ENCODE measurements at places on chromosomes 2 and 18.

DNA sequence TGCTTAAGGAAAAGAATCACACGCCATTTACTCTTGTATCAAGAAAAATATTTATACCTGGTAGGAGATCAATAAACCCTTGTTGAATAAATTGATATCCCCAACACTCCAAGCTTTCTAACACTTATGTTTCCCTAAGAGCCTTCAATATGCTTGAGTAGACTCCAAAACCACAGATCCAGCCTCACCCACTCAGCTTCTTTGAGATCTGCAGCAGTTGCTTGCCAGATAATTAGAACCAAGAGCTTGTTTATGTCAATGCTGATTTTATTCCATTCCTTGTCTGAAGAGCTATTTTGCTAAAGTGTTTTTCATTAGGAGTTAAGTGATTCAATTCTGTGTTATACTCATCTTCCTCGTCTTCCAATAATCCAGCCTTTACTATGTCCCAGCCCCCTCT, 26.3 kb upstream of the CRIM1 start:
- DNase-seq, result no peak

DNA sequence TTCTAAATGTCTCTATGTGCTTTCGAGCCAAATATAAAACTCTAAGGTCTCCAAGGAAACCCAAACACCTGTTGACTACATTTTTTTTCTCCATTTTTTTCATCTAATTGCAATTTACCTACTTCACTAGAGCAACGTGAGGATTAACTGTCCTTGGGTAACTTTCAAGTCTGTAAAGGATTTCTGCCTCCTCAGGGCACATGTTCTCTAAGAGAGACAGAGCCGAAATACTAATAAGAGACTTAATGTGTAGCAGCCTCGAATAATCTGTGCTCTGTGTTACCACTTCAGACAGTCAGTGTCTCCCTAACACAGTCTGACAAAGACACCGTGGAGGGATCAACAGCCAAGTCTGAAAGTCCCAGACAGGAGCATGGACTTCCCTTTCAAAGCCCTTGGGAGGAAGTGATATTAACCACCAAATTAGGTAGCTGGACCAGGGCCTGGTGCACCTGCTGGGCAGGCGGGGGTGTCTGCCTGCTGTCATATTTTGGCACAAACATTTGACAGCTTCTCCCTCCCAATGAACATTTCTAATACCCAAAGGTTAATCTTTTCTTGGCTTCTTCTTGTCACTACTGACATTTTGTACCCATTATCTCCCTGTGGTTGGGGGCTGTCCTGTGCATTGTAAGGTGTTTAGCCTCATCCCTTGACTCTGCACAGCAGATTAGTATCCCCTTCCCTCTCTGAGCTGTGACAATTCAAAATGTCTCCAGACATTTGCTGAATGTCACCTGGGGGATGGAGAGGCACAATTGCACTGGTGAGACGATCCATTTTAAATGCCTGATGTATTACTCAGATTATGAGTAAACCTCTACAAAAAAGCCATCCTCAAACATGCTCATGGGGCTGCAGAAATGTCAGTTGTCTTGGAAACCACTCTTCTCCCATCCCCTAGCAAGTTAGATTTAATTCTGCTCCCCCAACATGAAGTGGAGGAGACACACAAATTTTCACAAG, 45.7 kb upstream of the LYPD1 start:
- no peak for DNase-seq

- DNase-seq, result no peak
These were observed 17.8 kb upstream of the SULT1C2 start for GRCh38 chr2:108270768-108271506.

DNA sequence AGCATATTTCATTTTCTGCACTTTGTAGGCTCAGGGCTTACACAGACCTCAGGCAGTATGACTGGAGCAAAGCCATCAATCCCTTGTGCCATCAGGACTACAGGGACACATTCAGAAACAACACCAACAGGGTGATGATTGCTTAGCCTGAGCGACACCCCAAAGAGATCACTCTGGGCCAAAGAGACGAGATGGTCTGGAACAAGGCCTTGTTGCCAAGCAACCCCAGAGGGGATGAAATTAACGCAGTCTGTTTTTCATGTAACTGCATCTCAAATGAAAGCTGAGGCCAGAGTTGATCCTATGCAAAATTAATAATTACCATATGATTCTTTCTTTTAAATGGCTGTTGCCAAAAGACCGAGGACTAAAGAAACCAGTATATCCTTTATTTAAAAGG, 20.2 kb upstream of the B3GNT2 start:
- DNase-seq, result no peak

DNA sequence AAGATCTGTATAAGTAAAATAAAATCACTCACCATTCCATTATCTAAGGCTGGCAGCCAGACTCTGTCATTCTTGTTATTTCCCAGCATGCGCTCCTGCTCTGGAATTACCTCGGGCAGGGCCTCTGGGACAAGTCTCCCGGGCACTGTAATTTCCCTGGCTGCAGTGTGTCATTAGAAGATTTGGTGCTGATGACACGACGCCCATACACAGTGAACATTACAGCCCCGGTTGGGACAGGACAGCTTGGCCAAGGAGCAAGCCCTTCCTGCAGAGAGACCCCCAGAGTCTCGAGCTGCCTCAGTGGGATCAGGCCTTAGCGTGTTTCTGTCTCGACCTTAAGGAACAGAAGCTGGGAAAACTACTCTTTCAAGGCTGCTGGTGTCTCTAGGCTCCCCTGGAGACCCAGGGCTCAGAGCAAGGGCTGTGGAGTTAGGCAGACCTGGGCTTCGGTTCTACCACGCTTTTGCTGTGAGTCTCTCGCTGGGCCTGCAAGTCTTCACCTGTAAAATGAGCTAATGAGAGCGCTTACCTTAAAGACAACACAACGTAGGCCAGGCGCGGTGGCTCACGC, 39.7 kb downstream of the SMAD7 start:
- no peak for DNase-seq

DNA sequence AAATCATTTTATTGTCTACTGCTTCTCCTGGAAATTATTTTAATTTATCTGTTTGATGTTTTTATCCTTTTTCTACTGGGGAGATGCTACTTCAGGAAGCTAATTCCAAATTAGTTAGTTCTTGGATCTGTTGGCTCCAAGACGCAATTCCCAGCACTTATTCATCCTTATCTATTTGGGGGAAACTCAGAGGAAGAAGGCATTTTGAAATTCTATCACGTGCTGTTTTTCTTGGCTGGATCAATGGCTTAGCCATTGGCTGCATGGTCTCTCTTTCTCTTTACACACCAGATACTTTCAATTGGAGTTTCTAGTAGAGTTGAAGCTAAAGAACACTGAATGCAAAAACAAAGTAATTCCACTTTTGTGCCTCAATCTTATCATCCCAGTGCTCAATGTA, 98.3 kb downstream of the RAPGEF4 start:
- no peak for DNase-seq

GRCh38 chr18:63051928-63052327, 267.6 kb downstream of the BCL2 start:
- DNase-seq, result no peak

- DNase-seq, result no peak
These were observed 236.8 kb downstream of the ZBTB7C start for GRCh38 chr18:48172226-48173006.

DNA sequence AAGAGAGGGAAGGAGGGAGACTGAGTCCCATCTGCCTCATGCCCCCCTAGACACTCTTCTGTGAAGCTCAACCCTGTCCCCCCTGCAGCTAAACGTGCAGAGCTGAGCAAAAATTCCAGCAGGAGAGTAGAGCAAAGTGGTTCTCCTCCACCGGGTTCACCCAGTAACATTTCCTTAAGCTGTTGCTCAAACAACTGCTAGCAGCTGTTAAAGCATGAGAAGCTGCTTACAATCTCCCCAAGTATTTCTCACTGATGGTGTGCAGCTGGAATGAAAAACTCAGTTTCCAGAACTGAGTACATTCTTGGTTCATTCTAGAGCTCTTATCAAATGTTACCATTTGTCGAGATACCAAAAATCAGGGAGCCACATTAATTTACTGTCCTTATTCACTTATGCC, 92.3 kb downstream of the STK39 start:
- no peak for DNase-seq

- DNase-seq, result no peak
These were observed 70.6 kb upstream of the TEX51 start for GRCh38 chr2:126828051-126828450.

DNA sequence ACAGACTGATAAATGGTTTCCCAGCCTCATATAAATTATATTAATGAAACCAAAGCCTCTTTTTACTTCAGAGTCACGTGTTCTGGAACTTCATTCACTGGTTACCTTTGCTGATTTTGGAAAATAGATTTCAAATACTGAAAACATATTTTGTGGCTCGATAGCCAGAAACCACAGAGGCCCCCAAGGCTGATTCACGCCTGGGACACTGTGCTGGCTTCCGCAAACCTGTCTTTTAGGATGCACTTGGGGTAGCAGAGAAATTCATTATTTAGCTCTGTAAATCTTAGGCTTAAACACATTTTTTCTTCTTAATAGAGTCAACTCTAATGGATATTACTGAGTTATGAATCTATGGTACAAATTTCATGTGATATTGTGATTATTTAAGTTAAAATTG, 90.7 kb upstream of the TMEM18 start:
- DNase-seq, result no peak

DNA sequence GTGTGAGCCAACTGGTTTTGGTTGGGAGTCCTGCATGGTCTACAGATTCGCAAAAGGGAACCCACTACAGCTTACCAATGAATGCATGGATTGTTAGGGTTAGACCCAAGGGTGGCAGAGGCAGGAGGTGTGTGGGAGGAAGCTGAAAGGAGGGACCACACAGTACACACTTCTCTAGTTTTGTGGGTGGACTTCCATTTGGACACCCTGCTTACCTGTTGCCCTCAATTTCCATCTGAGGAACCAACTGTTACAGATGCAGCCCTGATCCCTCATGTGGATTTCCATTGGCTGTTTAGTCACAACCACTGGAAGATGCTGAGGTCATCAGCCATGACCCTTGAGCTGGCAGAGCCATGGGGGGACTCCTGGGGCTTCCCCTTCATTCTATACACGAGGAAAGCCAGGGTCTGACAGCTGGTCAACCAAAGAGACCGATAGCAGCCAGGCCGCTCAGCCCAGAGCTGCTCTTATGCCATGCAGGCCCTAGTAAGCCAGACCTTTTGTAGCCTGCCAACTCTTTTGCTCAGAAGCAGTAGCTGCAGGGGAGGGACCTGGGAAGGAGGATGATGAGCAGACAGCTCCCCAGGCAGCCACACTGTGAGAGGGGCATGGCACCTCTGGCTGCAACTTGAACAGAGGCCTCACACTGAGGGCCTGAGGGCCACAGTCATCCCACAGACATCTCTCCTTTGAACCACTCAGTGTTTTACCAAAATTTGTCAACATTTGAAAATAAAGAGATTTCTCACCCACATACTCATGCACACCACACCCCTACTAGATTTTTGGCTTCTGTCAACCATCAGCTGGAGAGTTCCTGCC, 162.1 kb downstream of the SETBP1 start:
- no peak for DNase-seq

- DNase-seq, result no peak
These were observed 73.3 kb upstream of the CABLES1 start for GRCh38 chr18:23062011-23062410.

DNA sequence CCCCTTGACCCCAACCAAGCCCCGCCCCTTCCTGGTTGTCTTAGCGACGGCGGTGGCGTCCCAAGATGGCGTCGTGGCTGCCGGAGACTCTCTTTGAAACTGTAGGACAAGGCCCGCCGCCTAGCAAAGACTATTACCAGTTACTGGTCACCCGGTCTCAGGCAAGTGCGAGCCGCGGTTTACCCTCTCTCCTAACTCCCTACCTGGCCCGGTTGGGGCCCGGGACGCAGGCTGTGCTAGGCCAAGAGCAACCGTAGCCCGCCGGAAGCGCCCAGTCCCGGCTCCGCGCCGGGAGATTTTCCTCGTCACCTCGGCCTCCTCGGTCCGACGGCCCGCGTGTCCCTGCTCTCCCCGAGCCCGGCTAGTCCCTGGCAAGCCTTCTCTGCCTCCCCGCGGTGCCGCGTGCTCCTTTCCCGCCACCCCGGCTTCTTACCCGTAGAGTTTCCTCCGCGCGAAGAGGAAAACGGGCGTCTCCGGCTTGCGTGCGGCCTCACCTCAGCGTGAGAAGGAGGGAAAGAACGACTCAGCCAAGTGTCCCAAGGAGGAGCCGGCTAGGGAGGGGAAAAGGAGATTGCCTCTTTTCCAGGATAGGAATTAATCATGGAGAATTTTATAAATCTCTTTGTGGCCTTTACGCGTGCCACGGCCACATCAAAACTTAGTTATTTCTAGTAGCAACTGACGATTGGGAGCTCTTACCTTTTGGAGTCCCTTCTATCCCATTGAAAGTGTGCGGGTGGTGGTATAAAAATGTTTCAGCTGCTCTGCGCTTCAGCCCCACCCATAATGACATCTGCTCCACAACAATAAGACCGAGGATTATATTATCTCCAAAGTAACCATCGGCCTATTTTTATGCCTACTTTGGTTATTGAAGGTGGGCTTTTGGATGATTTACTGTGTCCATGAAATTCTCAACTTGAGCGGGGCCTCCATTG, at the start of gene FBXO36:
TSS of gene FBXO36 (plus strand) at position 55 of the 938 bp plus-strand sequence. CDS start at position 66, 11 bp downstream.
- DNase-seq, result no peak

DNA sequence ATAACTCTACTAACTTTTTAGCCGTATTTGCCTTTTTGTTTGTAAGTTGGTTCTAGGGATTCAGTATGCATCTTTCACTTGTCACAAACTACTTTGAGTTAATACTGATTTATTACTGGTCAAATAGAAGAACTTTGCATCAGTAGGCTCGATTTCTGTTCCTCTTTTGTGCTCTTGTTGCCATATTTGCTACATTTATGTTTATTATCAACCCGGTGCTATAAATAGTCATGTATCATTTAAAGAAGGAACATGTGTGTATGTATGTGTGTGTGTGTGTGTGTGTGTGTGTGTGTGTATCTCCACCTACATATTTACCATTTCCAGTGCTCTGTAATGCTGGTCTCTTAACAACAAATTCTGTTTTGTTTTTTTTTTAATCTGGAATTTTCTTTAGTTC, 79.6 kb upstream of the B3GNT7 start:
- no peak for DNase-seq

- DNase-seq, result no peak
These were observed 87.5 kb downstream of the ZCCHC2 start for GRCh38 chr18:62610351-62610700.

DNA sequence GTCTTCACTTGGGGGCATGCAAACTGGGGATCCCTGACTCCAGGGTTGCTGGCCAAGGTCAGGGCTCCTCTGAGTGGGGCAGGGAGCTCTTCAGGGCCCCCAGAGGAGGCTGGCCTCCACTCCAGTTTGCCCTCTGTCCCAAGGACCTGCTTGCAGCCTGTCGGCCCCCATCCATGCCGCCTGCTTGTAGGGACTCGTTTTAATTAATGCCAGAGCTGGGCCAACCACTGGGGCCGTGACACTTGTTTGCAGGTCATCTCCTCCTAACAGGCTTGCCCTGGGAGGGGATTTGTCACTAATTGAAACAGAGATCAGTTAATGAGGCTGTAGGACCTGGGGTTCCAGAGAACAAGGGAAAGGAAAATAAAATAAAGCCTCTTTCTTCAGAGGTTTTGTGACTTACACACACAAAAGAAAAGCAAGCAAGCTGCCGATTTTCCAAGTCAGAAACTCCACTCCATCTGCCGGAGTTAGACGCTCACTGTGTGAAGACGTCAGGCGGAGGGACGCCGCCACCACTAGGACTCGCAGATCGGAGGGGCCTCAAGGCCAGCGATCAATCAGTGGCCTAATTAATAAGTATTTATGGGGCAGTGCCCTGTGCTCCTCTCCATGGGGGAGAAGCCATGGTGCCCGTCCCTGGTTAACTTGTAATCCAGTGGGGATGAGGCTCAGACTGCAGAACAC, 75.9 kb downstream of the SFXN5 start:
- DNase-seq, result no peak

Data from cortex of kidney (tissue), 1 donor.